Stimulated activated CD8-positive, alpha-beta memory T cell treated with anti-CD3 and anti-CD28 coated beads, Interleukin-15, amount 100 ng/mL, for 24 hours (primary cell): ENCODE measurements at places on chromosomes 6 and 20.

- no peak for DNase-seq
These were observed 124.7 kb downstream of the TMEM242 start for GRCh38 chr6:157198425-157199279.

GRCh38 chr6:96704713-96705112 is 132.6 kb downstream of the GPR63 start:
- no peak for DNase-seq

DNA sequence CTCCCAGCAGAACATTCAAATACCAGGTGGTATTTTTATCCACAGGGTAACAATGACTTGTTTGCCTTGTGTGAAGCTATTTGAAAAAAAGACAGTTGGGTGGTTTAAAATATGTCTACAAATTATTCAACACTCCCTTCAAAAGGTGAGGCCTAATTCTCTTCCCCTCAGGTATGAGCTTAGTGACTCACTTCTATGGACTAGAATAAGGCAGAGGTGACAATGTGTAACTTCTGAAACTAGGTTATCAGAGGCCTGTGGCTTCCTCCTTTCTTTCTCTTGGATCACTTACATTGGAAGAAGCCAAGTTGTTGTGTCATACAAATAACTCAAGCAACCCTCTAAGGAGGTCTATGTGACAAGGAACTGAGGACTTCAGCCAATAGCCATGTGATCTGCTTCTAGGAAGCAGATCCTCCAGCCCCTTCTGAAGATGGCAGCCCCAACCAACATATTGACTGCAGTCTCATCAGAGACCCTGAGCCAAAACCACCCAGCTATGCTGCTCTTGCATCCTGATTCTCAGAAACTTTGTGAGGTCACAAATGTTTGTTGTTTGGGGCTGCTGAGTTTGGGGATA is 102.6 kb downstream of the SNAP25 start:
- DNase-seq, result no peak

GRCh38 chr6:93829009-93829408 is 409.6 kb upstream of the EPHA7 start:
- no peak for DNase-seq

GRCh38 chr20:12057778-12058177 is 140.1 kb downstream of the BTBD3 start:
- DNase-seq, result no peak

DNA sequence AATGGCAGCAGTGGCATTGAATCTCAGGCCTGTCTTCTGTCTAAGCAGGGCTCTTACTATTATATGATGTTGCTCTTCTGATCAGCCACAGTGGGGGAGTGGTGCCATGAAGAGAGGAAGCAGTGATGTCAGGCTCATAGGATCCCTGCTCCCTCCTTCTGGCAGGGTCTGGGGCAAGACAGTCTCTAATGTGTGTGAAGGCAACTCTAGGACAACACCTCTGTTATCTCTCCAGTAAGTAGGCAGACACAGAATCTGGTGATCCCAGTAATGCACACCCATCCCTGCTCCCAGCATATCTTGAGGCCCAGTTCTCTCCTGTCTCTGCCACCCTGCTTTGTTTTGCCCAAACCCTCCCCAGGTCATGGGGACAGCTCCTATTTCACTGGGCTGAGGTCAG is 8.8 kb downstream of the C20orf202 start:
- DNase-seq, result no peak

- DNase-seq, result no peak
These were observed 2.0 kb upstream of the LGSN start for GRCh38 chr6:63321821-63322220.
